ENCODE measurements at places on chromosomes 7 and 10.
A peak's percentile ranks its signal among the peaks of the same experiment; 100 is the strongest.

DNA sequence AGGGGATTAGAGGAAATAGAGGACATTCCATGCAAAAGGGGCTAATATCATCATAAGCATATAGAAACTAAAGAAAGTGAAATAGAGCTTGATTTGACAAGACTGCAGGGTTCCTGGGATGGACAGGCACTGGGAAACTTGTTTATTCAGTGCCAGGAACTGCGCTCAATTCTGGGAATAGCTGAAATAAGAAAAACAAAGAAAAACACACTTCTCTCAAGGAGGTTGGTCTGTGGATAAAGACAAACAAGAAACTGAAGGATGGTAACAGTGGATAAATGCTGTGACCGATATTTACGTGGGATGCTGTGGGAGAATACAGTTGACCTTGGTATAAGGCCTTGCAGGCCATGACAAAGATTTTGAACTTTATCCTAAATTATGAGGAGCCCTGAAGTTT, 40.9 kb upstream of the ANLN start:
- no peak for DNase-seq

DNA sequence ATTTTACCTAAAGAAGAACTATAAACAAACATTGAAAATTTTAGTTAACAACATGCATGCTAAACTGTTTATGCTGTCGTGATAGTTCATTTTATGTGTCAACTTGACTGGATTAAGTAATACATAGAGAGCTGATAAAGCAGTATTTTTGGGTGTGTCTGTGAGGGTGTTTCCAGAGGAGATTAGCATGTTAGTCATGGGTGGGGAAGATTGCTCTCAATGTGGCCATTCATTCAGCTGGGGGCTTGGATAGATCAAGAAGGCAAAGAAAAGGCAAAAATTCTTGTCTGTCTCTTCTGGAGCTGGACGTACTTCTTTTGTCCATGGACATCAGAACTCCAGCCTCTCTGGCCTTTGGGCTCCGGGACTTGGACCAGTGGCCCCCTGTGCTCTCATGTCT, 172.9 kb upstream of the SEMA3E start:
- DNase-seq: no peak

GRCh38 chr10:123007558-123008354, 839 bp downstream of the IKZF5 start:
- DNase-seq: peak; percentile 64

DNA sequence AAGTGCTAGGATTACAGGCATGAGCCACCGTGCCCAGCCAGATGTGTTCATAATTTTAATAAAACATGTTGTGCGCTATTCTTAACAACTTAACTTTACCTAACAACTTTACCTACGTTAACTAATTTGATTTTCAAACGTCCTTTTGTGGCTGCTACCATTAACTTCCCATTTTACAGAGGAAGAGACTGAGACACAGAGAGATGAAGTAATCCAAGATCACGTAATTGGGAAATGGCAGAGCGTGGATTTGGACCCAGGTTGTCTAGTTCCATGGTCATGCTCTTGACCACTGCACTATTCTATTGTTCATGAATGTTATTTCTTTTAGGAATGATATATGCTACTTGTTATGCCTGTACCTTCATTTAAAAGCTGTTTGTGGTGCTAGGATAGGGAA, 80.3 kb upstream of the MTPN start:
- no peak for DNase-seq

DNA sequence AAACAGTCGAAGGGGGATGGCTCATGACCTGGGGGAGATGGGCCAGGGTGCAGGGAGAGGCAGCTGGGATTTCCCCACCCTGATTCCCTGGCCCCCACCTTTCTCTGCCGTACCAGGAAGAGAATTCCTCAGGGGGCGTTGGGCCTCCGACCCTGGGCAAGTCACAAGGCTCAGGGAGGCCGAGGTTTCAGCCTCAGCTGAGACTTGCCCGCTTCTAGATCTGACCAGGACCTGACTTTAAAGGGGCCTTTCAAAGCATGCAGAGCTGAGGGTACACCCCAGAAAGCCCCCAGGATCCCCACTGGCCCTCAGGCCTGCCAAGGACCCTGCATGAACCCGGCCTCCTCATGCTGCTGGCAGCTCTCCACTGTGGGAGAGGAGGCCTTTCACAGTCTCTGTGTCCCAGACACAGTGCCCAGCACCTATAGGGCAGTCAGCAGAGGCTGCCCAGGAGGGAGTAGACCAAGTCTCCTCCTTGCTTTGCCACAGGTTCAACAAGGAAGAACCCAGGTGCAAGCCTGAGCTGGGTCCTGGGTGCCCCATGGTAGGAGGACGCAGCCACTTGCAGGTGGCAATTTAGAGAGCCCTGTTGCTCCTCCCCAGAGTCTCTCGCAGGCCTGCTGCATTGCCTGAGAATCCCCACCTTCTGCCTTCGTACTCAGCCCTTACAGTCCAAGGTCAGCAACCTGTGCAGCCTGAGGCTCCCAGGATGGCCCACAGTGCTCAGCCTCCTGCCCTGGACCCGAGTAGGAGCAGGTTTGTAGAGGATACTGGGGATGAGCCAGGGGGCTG, 89.3 kb downstream of the CHST15 start:
- no peak for DNase-seq

DNA sequence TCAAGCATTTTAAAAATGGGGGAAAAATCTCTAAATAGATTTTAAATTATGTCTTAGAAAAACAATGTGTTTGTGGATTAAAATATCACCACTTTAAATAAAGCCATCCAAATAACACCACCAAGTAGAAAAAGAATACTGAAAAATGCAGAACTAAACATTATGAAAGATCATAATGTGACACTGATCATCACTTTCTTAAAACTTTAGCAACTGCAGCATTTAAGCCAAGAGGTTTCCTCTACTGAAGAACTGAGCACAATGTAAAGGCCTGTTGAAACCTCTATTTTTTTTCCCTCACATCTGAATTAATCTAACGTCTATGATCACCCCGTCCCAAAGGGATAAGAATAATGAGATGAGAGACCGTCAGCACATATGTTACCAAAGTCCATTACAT, 18.6 kb downstream of the MINDY3 start:
- no peak for DNase-seq

- DNase-seq: no peak
These were observed 98.0 kb upstream of the FAM20C start for GRCh38 chr7:94251-94801.

DNA sequence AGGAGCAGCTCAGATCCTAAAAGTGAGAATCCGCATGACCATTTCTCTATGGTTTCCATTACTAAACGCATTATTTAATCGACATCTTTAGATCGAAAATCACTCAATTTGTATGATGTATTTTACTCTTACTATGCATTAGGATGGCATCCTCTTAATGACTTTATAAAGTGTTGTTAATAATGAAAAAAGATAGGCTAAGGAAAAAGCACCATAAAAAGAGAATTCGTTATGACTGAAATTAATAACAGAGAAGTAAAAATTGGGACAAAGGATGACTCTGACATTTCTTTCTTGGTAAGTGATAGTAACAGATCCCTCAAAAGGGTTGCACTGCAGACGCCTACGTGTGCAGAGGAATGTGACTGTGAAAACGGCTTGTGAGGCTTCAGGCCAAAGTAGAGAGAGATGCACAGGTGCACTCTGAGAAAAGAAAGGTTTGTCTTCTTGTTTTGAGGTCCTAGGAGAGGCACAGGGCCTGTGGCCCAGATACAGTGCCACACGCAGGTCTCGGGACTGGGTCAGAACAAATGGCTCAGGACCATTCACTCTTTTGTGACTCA, 23.0 kb upstream of the RBM33 start:
- no peak for DNase-seq

- DNase-seq: no peak
These were observed 262.7 kb upstream of the CHRM2 start for GRCh38 chr7:136605532-136606329.

- no peak for DNase-seq
These were observed 76.1 kb downstream of the ANK3 start for GRCh38 chr10:60313589-60313952.

Data from MCF 10A (cell line).